Astrocyte of the hippocampus (primary cell): ENCODE measurements at places on chromosomes 1 and 21.

- no peak for DNase-seq
These were observed 115.2 kb downstream of the LMX1A start for GRCh38 chr1:165241321-165241720.

- peak; percentile 93 for DNase-seq
These were observed 28.6 kb upstream of the PLEKHG5 start for GRCh38 chr1:6519935-6520671.

DNA sequence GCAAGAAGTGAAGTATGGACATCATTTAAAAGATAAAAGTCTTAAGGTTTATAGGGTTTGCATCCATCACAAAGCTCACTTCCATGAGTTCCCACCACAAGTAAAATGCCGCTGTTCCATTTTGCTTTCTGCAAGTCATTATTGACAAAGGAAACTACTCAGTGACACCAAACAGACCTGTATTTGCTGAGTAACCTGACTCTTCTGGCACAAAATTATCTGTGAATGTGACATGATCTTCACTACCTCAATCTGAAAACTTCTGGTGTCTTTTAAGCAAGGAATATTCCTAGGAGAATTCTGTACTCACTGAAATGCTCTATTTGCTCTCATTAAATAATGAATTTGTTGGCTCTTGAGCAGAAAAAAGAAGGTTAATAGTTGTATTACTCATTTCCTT lies 1077.4 kb upstream of the ADGRL4 start:
- no peak for DNase-seq

GRCh38 chr1:16302709-16303627 lies 49.3 kb downstream of the FBXO42 start:
- DNase-seq, result no peak

DNA sequence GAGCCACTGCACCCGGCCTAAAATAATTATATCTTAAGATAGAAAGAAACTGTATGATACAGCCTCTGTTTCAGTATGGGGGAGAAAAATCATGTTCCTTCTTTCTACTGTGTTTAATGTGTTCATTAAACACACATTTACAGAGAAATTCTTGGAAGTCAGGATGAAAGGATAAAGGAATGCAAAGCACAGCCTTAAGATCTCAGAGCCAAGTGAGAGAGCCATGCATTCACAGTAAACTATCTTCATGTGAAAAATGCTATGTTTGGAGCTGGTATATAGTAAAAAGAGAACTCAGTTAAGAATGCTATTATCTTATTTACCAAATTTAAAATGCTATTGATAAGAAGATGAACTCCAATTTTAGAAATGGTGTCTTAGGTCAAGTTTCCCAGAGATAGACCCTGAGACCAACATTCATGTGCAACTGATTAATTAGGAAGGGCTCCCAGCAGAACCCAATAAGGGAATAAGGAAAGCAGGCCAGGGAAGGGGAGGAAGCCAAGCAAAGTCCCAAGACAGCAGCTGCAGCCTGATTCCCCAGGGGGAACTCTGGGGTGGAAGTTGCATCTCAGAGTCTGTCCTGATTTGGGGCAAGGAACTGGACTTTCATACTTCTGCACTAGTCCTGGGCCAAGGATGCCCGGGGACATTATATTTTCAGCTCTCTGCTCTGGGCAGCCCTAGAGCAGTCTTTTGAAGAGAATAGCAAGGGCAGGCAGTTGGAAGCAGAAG lies 130.0 kb upstream of the ZNF648 start:
- DNase-seq, result peak; percentile 26

DNA sequence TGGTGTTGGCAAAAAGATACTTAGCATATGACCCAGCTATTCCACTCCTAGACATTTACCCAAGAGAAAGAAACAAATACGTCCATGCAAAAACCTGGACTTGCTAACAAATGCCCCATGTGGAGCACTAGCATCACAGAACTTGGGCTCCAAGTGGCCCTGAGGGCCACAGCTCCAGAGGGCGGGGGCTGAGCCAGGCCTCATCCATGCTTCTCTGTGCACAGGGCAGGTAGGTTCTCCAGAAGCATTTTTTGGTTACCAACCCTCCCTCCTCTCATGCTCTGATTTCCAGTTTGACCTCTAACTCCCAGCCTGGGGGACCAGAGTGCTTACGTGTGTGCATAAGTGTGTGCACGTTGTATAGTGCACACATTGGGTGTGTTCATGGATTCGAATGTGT lies 2.0 kb downstream of the KRTAP12-2 start:
- DNase-seq, result no peak

- no peak for DNase-seq
These were observed 37.6 kb downstream of the DIPK1A start for GRCh38 chr1:92923664-92924063.

GRCh38 chr1:6109688-6110087 lies 64.0 kb downstream of the KCNAB2 start:
- DNase-seq, result no peak

DNA sequence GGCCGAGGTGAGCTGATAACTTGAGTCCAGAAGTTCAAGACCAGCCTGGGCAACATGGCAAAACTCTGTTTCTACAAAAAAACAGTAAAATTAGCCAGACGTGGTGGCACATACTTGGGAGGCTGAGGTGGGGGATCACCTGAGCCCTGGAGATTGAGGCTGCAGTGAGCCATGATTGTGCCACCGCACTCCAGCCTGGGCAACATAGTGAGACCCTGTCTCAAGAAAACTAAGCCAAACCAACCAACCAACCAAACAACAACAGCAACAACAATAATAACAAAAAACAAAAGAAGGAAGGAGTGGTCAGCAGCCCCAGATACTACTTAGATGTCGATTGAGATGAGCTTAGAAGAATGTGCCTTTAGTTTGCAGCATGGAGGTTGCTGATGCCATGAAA lies 47.7 kb downstream of the CENPF start:
- DNase-seq, result no peak

DNA sequence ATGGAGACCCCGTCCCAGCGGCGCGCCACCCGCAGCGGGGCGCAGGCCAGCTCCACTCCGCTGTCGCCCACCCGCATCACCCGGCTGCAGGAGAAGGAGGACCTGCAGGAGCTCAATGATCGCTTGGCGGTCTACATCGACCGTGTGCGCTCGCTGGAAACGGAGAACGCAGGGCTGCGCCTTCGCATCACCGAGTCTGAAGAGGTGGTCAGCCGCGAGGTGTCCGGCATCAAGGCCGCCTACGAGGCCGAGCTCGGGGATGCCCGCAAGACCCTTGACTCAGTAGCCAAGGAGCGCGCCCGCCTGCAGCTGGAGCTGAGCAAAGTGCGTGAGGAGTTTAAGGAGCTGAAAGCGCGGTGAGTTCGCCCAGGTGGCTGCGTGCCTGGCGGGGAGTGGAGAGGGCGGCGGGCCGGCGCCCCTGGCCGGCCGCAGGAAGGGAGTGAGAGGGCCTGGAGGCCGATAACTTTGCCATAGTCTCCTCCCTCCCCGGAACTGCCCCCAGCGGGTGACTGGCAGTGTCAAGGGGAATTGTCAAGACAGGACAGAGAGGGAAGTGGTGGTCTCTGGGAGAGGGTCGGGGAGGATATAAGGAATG lies 505 bp downstream of the LMNA start:
- DNase-seq, result peak; percentile 56

DNA sequence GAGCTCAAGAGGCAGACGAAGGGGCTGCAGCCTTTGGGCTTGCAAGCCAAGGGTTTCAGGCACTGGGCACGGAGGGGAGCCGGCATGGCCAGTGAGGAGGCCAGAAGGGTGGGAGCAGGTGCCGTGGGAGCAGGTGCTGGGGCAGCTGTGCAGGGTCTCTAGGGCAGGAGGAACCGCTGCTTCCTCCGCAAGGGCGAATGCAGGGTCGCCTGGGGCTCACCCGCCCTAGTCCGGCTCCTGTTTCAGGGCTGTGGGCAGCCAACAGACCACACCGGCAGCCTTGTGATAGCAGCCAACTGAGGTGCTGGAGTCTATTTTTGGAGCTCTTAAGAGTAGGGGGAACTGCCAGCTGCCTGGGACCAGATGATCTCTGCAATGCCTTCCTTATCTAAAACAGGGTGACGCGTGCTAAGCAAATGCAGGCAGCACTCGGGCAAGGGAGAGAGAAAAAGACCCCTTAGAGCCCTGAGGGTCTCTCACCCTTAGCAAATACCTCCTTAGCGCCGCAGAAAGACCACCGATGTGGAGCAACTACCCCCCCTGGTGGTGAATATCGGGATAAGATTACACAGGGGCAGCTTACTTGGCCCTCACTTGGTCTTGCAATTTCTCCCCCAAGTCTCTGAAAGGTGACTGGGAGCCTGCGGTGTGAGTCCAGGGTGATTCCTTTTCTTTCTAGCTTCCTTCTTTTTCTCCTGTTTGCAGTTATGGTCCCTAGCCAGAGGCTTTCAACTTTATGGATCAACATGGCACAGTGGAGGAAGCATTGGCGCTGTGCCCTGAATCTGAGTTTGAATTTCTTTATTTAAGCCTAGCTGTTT lies 20.7 kb upstream of the MAPKAPK2 start:
- peak; percentile 83 for DNase-seq

- no peak for DNase-seq
These were observed 25.0 kb downstream of the RCSD1 start for GRCh38 chr1:167654975-167655575.

- no peak for DNase-seq
These were observed 110.1 kb downstream of the SLC45A1 start for GRCh38 chr1:8427986-8428385.

DNA sequence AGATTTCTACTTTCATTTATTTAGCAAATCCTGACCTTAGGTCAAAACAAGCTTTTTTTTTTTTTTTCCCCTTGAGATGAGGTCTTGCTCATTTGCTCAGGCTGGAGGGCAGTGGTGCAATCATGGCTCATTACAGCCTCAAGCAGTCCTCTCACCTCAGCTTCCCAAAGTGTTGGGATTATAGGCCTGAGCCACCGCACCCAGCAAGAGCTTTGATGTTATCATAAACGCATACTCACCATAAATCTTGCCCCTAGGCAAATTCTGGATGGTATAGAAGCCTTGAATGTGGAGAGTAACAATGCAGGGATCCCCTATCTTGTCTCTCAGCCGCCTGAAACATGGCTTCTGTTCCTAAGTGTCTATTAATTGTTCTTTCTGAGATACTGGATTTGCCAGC lies 24.8 kb upstream of the CLDN8 start:
- no peak for DNase-seq

DNA sequence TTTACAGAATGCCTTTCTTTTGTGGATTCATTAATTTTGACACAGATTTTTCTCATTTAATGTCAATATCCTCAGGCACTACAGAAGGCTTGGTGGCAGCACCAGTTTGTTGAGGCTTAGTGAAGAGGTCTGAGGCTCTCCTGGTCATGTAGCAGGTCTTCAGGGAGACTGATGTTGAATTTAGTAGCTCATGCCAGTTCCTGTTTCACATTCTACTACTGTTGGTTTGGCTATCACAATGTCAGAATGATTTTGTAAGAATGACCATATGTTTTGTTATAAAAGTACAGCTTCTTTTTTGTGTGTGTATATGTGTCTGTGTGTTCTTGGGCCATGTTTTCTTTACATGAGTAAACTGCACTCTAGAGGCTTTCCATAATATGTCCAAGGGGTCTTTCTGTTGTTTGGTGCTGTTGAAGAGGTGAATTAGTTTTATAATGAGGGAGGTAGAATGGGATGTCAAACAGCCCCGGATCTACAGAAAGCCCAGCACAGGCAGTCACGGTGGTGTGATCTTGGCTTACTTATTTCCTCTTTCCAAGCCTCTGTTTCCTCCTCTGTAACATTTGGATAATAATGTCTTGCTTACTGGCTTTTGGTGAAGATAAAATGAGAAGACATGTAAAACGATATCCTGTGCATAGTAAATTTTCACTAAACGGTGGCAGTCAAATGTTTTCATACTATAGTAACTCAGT lies 32.0 kb downstream of the C1orf21 start:
- no peak for DNase-seq

DNA sequence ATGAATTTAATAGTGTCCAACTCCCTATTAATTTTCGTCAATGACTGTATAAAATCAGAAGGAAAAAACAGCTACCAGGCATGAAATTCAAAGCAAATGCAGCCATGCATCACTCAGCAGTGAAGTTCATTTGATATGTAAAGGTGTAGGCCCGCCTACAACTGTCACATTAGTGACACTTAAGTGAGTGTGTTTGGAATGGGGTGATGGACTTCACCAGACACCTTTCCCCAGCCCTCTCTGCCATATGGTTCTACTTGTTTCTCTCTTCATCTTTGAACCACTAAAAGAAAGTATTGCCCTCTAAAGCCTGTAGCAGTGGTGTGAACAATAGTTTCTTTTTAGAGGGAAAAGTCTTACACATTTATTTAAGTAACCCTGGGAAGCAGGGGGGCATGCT lies 124.0 kb downstream of the SIPA1L2 start:
- no peak for DNase-seq

GRCh38 chr1:2240270-2241156 lies 12.4 kb downstream of the SKI start:
- peak; percentile 83 for DNase-seq

DNA sequence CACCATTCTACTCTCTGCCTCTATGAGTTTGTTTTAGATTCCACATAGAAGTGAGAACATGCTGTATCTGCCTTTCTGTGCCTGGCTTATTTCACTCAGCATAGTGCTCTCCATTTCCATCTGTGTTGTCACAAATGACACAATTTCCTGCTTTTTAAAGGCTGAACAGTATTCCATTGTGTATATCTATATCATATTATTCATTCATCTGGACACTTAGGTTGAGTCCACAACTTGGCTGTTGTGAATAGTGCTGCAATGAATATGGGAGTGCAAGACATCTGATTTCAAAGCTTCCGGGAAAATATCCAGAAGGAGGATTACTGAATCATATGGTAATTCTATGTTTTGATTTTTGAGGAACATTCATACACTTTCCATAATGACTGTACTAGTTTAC lies 20.1 kb upstream of the DONSON start:
- no peak for DNase-seq

- DNase-seq, result peak; percentile 62
These were observed 11.2 kb upstream of the VWA5B1 start for GRCh38 chr1:20279509-20279908.

DNA sequence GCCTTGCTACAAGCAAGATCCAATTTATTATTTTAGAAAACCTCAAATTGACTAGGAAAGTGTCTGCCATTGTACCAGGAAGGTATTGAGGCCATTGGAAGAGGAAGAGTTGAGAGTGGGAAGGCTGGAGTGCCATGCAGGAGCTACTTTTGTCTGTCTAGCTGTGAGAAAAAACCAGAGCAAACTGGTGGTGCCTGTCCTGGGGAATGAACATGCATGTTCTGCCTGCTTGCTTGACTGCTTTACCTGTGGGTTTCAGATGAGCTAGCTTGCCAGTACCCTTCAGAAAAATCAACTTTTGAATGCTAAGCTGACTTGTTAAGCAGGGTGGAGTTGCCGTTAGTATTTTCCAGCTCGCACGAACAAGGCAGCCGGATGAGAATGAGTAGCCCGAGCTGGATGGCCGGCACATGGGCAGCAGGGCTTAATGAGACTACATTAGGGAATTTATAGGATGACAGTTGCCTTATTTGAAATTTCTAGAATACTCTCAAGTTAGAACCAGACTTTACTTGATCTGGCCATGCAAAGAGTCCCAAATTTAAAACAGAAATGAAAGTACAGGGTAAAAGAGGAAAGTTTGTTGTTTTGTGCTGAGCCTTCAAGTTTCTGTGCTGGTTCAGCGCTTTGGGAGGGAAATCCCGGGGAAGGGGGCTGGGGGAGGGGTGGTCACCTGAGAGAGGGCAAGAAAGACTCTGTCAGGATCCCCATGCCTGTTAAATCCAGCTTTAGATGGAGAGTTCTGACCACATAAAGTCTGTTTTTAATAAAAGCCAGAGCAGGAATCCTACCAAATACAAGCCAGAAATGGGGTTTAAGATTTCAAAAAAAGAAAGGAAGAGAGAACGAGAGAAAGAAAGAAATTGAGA lies 29.6 kb upstream of the C1orf105 start:
- no peak for DNase-seq

GRCh38 chr1:38529946-38530345 lies 329.6 kb downstream of the RRAGC start:
- DNase-seq, result no peak
